ENCODE measurements at places on chromosomes 3 and 15.

GRCh38 chr15:93299675-93300074 lies 210.7 kb upstream of the RGMA start:
- DNase-seq, result no peak

DNA sequence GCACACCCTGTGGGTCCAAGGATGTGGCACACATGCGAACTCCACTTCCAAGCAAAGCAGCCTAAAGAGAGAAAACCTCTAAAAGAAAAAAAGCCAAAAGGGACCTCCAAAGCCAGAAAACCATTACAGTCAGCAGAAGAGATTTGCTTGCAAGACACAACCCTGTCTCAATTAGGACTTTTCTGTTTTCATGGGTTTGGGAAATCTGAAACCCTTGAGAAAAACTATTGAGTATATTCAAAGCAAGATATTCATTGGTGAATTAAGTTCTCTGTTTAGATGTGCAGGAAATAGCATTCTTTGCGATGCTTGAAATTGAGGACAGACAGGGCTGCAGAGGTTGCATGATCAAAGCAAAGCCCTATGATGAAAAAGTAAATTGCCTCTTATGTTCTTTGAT lies 10.2 kb upstream of the LDHAL6B start:
- no peak for DNase-seq

DNA sequence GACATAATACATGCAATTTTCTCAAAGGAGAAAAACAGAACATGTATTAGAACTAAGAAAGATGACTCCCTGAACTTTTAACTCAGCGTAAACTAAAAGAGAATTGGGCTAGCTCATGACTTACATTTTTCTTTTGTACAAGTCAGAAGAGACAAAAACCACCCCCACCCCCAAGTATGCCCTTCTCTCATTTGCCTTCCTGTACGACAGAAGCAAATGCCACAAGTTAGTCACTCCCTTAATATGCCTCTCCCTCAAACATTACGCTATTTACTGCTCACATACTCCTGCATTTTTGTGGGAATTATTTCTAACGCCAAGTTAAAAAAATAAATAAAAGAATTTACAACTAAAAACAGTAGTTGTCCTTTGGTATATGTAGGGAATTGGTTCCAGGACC lies 22.0 kb downstream of the CPEB1 start:
- no peak for DNase-seq

DNA sequence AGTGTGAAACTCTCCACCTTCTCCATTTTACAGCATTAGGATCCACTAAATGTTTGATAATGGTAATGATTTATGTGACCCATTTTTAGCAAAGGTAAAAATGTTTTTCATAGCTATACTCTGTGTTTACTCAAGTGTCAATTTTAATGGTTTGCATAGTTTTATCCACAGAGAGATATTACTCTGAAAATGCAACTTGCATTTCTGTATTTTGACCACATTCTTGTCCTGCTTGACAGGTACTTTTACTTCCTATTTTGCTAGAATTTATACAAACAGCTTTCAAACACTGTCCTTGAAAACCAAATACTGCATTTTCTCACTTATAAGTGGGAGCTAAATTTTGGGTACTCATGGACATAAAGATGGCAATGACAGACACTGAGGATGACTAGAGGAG lies 62.9 kb downstream of the SERPINI1 start:
- DNase-seq, result no peak

DNA sequence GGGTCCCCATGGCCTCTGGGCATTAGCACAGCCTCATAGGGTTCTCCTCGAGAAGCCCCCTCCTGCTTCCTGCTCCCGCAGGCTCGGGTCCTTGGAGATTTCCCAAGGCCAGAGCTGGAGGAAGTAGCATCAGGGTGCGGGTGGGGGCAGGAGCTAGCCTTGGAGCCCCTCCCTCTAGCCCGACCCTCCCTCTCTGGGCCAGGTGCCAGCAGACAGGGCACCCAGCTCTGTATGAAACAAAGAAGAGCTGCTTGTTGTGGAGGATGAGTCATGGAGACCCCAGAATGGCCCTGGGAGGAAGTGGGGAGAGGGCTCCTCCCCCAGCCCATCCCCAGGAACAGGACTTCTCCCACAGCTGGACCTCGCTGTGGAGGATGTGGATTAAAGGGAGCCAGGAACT lies 29.2 kb downstream of the EPHB3 start:
- DNase-seq, result no peak

- no peak for DNase-seq
Measured at GRCh38 chr3:48851407-48851806, 3.7 kb upstream of the PRKAR2A start.

- DNase-seq, result no peak
Measured at GRCh38 chr15:77085297-77085696, 14.4 kb upstream of the TSPAN3 start.

GRCh38 chr3:4831580-4831950 lies 147.7 kb upstream of the BHLHE40 start:
- no peak for DNase-seq

GRCh38 chr3:11379824-11380701 lies 107.9 kb downstream of the ATG7 start:
- no peak for DNase-seq

- DNase-seq, result no peak
Measured at GRCh38 chr3:128969993-128970739, 23.7 kb downstream of the CFAP92 start.

- DNase-seq, result no peak
Measured at GRCh38 chr3:41290736-41291135, 91.4 kb downstream of the CTNNB1 start.

DNA sequence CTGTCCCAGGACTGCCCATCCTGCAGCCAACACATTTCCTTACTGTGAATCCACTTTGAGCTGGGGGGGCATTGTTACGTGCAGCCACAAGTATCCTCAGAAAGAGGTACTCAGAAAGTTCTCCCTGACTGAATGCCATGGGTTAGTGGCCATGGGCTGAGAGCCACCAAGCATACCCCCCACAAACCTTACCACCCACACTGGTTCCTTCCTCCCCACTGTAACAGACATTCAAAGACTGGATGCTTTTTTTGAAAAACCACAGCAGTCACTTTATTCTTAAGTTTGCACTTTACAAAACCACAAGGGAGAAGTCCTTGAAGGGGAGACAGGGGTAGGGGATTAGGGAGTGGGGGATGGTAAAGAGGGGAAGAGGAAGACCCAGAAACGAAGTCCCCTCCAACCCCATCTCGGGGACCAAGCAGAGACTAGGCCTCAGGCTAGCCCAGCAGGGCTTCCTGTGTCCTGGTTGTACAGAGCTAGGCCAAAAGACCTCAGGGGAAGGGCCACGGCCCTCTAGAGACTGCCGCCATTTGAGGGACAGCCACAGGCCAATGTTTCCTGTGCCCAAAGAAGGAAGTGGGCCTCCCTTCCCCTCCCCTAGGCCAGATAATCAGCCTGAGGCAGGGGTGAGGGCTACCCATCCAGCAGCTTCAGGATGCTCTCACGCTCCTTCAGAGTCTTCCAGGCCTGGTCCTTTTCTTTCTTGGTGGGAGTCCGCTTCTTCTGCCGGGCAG lies 10.1 kb upstream of the CAMK1 start:
- DNase-seq, result no peak
